Fibroblast of skin of back (primary cell): ENCODE measurements at places on chromosomes 13 and 19.
A peak's percentile ranks its signal among the peaks of the same experiment; 100 is the strongest.

GRCh38 chr19:1566392-1567115 lies 1.6 kb downstream of the MEX3D start:
- peak; percentile 87 for DNase-seq

DNA sequence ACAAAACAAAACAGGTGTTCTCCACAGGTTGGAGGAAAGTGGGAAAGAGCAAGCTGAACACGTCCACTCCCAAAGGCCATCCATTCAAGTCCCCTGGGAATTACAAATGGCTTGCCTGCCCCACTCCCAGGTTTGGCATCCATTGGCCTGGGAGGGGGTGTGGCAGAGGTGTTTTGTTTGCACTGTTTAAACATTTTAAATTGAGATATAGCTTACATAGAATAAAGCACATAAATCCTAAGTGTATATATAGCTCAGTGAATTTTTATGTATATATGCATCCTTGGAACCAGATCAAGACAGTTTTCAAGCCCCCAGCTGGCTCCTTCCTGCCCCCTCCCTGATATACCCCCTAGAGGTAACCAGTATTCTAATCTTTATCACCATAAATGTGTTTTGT lies 12.7 kb downstream of the SLC25A42 start:
- DNase-seq: no peak

GRCh38 chr13:91381371-91381770 lies 17.1 kb upstream of the GPC5 start:
- peak; percentile 35 for DNase-seq

DNA sequence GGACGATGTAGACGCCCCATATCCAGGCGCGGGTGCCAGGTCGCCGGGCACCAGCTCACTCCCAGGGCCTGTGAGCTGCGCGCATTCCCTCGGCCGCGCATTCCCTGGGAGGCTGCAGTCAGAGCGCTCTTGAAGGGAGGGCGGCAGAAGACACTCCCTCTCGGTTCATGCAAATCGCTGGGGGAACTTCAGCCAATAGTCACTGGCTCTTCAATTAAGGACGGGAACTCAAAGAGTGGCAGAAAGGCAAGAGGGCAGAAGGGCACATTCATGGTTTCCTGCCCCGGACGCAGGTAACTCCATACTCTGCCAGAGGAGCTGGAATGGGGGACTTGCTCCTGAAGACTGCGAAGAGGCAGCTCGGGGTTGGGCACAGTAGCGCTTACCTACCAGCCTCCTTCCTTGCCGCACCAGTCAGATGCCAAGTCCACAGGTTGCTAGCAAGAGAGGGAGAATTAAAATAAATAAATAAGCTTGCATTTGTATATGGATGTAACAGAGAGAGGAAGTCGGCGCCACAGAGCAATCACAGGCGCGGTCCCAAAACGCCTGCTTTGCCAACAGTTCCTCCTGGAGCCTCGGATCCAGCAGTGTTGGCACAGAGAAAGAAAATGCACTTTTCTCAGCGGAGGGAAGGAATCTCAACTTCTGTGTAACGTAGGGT lies 459 bp downstream of the PCDH20 start:
- peak; percentile 18 for DNase-seq

GRCh38 chr13:99347911-99348451 lies 40.8 kb upstream of the GPR183 start:
- no peak for DNase-seq

GRCh38 chr19:660793-661426 lies 2.1 kb downstream of the RNF126 start:
- no peak for DNase-seq

DNA sequence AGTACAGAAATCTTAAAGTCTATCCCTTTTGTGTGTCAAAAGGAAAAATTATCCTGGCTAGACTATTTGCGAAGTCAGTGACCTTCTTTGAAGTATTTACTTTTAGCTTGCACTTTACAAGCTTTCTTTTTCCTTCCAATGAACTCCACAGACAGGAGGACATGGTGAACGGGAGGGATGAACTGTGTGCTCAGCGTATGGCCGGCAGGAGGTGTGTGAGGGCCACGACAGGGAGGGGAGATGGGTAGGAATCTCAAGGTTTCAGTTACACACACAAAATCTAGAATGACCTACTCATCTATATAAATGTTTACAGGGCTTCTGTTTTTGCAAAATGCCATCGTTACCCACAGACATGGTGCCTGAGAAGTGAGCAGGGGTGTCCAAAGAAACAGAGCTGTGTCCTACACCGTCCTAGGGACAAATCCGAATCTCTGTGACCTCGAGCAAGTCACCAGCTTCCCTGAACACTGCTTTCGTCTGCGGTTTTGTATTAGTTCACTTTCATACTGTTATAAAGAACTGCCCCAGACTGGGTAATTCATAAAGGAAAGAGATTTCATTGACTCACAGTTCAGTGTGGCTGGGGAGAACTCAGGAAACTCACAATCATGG lies 537.2 kb downstream of the LIG4 start:
- peak; percentile 11 for DNase-seq

DNA sequence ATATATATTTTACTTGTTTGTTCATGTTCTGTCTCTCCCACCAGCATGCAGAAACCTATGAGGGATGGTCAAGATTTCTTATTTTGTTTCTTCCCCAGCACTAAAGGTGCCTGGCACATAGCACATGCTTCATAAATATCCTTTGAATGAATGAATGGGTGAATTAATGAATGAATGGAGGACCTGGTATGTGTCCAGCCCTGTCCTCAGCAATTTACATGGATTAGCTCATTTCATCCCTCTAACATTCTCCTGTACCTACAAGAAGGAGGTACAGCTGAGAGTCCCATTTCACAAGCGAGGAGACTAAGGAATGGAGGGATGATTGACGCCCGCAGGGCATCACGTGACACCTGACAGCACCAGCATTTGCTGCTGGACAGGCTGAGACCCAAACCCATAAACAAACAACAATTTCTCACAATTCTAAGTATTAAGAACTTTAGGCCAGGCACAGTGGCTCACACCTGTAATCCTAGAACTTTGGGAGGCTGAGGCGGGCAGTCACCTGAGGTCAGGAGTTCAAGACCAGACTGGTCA lies 6.8 kb upstream of the BCAT2 start:
- no peak for DNase-seq

GRCh38 chr13:113975416-113975815 lies 1.5 kb upstream of the C13orf46 start:
- DNase-seq: no peak

DNA sequence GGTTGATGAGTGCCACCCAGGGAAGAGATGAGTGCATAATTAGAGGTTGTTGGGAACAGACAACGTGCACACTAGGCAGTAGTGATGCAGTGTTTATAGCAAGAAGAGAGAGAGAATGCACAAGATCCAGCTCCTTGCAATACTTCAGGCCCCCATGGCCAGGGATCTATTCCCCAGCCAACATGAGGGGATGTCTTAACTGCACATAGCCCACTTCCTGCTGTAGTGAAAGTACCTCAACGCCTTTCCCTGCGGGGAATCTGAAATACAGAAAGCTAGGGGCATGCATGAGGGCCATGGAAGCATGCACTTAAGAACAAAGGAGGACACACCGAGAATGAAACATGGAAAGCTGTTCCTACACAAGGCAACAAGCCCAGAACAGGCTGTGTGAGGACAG lies 636.7 kb upstream of the GPC6 start:
- no peak for DNase-seq

GRCh38 chr13:78660495-78660857 lies 1.5 kb upstream of the OBI1 start:
- no peak for DNase-seq

- DNase-seq: no peak
These were observed 176.4 kb downstream of the FLT1 start for GRCh38 chr13:28318496-28318895.

- DNase-seq: no peak
These were observed 18.6 kb upstream of the AKT2 start for GRCh38 chr19:40303765-40304164.

DNA sequence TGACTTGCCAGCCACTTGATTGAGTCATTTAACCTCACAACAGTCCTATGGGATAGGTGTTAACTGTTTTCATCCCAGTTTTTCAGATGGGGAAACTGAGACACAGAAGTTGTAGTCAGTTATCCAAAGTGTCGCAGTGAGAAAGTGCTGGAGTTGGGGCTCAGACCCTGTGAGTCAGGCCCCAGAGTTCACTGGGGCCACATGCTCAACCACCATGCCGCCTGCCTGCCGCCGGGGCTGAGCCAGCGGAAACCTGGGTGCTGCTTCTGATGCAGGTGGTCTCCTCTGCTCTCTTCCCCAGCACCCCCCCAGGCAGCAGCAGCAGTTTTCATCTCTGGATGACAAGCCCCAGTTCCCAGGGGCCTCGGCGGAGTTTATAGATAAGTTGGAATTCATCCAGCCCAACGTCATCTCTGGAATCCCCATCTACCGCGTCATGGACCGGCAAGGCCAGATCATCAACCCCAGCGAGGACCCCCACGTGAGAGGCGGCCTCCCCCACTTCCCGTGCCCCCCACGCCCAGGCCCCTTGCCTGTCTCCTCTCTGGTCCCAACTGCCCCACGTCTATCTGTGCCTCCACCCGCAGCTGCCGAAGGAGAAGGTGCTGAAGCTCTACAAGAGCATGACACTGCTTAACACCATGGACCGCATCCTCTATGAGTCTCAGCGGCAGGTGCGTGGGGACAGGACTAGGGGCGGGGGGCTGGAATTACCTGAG lies 12.9 kb downstream of the BCKDHA start:
- no peak for DNase-seq

DNA sequence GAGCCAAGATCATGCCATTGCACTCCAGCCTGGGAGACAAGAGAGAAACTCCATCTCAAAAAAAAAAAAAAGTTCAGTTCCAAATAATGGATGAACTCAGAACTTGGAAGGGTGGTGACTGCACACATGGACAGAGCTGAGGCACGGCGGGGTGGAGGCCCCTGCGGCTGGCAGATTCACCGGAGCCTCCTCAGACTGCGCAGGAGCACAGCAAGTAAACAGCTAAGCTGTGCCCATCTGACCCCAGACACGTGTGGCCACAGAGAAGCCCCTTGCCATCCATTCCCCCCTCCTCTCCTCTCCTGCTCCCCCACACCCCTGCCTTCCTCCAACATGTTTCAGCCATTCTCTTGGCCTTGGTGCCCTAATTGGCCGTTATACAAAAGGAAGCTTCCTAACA lies 15.6 kb upstream of the PROZ start:
- DNase-seq: no peak

GRCh38 chr19:5537870-5538269 lies 29.9 kb downstream of the TINCR start:
- no peak for DNase-seq

DNA sequence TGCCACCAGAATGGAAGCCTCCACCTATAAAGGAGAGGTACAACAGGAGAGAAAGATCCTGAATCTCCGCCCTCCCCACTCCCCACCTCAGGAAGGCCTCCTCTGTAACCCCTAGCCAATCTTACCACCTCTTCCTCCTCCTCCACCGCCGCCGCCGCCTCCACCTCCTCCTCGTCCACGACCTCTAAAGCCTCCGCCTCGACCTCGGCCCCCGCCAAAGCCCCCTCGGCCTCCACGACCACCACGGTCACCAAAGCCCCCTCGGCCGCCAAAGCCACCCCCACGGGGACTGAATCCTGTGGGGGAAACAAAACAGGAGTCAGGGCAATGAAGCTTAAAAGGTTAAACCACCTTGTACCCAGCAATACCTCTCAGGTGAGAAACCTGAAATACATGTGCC lies 5.7 kb downstream of the FBL start:
- DNase-seq: no peak

GRCh38 chr19:29587059-29587458 lies 19.0 kb upstream of the POP4 start:
- DNase-seq: no peak
